ENCODE measurements at places on chromosomes 5 and 9.

DNA sequence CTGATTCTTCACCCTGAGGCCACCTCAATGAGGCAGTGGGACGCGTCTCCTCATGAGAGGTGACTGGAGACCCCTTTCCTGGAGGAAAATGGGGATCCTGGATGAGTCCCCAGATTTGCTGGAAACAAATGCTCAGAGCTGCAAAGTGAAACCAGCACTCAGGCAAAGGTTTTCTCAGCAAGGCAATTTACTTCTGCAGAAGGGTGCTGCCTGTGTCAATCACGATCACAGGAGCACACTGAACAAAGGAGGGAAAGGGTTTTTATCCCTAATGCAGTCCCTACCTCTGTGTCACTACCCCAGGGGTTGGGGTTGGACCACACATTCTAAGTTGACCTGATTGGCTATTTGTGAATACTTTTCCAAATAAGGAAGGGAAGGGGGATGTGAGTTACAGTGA is 69.9 kb upstream of the CDK20 start:
- no peak for DNase-seq

- no peak for DNase-seq
These were observed 60.1 kb downstream of the BOD1 start for GRCh38 chr5:173556142-173557028.

DNA sequence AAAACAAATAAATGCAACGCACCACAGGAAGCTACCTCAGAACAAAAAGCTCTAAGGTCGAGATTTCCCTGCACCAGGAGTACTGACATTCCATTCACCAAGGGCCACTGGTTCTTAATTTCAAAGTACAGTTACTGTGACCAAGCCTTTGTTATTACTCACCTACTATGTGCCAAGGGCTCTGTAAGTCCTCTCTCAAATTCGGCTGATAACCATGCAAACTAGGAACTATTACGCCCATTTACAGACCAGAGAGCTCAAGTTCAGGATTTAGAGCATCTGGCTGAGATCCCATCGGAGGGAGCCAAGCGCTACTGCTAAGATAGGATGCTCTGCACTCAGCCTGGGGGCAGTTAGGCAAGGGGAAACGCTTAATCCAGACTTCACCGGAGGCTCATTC is 5.6 kb downstream of the MYO10 start:
- no peak for DNase-seq

DNA sequence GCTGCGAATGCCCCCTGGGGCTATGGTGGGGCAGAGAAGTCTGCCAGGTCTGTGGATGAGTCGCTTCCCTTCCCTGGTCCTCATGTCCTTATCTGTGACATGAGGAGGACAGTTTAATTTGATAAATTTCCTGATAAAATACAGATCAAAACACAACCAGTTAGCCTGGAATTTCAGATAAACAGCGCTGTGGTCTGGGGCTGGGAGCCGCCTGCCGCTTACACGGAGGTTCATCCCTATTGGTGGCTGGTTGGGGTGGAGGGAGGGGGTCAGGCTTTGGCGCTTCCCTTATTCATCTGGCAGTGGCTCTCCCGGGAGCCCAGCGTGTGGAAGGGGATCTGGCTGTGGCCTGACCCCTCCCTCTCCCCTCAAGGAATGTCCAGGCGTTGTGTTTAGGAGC is 17.9 kb downstream of the CRB2 start:
- DNase-seq = no peak

- no peak for DNase-seq
These were observed 132.3 kb upstream of the ELL2 start for GRCh38 chr5:96093890-96094381.

DNA sequence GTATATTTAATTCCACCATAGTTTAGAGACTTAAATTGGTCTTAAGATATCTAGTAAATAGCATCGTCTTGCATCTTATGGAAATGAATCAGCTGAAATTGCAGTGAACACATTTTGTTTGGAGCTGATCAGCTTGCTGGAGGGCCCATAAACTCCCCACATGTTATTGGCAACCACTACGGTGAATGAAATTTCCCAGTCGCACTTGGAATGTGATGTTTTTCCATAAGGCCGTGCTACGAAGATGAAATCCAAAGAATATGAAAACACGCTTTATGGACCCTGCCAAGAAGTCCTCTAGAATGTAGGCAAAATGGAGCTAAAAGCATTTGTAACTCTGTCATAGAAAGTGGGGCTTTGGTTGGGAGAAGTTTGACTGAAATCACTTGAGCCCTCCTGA is 572.1 kb downstream of the ACTL7B start:
- no peak for DNase-seq

- no peak for DNase-seq
These were observed 62.7 kb upstream of the GRAMD2B start for GRCh38 chr5:126360467-126360866.

- no peak for DNase-seq
These were observed 19.4 kb downstream of the PSAT1 start for GRCh38 chr9:78316166-78316892.

Data from CD4-positive, alpha-beta T cell treated with Interleukin-6 at 100 ng/mL for 8 hours (primary cell).